ENCODE measurements at places on chromosomes 5 and 9.
A peak's percentile ranks its signal among the peaks of the same experiment; 100 is the strongest.

DNA sequence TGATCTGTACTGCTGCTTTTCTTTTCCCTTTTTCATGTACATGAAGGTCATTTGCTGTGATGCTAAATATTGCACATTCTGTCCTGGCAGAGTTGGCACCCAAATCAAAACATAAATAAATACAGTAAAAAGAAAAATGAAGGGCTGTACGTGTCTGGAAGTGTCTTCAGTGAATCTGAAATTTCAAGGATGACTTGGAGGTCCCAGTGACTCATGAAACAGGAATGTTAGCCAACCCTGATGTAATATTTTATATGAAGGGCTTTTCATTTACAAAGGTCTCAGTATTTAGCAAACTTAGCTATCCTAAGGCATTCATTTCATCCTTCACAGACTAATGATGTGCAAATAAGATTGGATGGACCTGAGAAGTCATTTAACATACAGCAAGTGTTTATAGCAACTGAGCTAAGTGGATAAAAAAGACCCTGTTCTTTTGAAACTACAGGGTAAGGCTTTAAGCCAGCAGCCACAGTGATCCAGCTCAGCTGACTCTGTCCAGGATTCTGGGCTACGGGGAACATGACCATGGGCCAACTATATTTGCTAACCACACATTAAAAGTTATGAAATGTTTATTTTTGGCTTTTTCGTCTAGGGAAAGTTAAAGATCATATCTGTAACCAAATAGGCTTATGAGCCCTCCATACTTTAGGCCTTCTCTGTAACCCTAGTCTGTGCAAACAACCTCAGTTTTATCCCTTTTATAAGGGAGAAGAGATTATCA is 104.0 kb upstream of the DMRTA1 start:
- no peak for DNase-seq

DNA sequence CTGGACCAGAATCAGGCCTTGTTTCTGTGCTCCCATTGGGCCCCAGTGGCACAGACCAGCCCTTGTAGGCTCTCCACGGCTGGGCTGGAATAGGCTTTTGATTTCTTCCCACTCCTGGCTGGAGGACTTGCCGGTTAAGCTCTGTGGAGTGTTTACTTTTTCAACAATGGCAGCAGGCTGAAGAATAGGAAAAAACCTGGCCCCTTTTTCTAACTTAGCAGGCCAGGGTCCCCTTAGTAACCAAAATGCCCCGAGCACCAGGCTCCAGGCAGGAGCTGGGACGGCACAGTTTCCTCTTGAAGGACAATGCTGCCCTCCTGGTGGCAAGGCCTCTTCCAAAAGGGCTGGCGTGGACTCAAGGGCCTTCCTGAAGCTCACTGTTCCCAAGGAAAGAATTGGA is 230.3 kb downstream of the CRB2 start:
- no peak for DNase-seq

GRCh38 chr5:143014017-143014651 is 244.0 kb downstream of the ARHGAP26 start:
- no peak for DNase-seq

GRCh38 chr5:22621084-22621483 is 232.1 kb downstream of the CDH12 start:
- no peak for DNase-seq

DNA sequence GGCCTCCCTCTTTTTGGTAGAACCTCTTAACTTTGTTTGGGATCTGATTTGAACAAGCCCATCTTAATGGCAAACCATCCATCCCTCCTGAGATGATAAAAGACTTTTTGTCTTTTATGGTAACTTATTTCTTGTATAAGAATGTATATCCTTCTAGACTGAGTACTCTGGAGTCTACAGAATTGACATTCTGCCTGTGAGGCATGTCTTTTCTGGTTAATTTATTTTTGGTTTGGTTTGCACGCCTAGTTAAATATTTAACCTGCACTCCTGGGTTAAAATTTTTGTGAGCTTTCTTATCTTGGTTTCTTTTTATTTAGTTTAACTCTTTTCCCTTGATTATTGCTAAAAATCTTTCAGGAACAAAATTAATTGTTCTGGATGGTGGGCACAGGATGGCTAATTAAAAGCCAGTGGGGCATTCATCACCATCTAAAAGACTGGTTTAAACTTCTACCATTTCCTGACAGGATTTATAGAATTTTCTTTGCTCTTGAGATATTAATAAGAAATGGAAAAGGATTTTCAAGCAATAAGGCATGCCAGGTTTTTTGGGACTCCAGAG is 50.3 kb downstream of the PHAX start:
- no peak for DNase-seq

DNA sequence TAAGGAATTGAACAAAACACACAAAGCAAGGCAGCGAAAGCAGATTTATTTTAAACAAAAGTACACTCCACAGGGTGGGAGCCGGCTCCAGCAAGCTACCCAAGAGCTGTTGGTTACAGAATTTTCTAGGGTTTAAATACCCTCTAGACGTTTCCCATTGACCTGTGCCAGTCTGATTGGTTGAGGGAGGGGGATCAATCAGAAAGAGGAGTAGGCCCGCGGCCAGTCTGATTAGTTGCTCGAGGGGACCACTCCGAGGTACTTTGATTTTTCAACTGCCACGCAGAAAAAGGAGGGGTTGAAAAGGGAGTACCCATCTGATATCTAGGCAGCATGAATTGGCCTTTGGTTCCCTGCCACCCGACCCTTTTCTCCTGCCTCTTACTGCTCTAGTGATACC is 998 bp downstream of the SRP19 start:
- DNase-seq = no peak

- no peak for DNase-seq
Observed at GRCh38 chr9:21683484-21684175, 118.8 kb upstream of the MTAP start.

DNA sequence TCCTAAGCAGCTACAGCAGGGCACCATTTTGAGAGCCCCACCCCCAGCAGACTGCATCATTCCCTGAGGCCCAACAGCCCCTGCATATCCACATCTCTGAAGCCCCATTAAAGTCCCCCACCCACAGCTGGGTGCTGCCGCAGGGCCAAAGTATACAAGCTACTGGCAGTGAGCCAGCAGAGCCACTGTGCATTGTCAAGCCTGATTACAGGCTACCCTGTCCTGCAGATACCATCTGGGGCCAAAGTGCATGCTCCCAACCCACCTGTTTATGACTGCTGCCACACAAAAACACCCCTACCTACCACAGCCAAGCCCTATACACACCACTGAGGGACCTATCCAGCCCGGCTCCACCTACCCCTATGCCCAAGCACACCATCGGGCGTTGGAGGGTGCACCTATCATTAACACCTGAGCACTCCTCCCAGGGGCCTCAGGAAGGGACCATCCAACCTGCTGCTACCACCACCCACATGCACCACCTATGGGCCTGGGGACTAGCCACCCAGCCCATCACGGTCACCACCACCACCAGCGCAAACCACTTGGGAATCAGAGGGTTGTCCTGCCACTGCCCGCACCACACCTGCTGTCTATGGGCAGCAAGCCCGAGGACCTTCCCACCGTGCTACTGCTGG is 105.0 kb downstream of the PLPP1 start:
- no peak for DNase-seq

GRCh38 chr5:127571314-127572131 is 54.1 kb downstream of the PRRC1 start:
- no peak for DNase-seq

DNA sequence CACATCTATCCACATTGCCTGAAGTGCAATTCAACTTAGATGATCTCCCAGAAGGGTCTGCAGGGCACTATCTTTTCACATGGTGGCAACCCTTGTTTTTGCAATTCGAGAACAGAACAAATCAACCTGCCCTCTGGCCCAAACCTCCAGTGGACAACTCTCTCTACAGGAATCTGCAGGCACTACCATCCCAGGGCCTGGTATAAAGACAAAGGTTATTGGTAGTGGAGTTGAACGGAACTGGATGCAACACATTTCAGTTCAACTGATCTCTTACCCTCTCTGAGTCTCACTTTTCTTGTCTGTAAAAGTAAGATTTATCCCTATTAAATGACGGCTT is 153.2 kb upstream of the EGFLAM start:
- no peak for DNase-seq

DNA sequence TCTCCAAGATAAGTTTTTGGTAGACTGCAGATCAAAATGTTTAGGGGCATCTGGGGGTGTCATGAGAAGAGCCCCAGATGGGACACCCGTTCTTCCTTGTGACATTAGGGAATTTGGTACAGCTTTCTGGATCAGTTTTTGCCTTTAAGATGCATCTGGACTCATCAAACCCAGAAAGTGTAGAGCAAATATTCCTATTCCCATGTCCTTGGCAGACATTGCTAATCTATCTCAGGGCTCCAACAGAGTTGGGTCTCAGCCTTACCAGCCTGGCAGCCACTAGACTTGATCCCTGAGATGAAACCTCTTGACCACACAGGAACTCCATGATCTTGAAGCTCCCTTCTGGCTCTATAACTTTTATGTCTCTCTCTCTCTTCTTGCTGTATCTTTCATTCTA is 35.6 kb downstream of the ERGIC1 start:
- DNase-seq = no peak

GRCh38 chr9:137114613-137115393 is at the start of gene DPP7:
Gene DPP7, minus strand, starts transcription at chr9:137114733. Its CDS starts 20 bp downstream, at chr9:137114713.
- peak; percentile 81 for DNase-seq

DNA sequence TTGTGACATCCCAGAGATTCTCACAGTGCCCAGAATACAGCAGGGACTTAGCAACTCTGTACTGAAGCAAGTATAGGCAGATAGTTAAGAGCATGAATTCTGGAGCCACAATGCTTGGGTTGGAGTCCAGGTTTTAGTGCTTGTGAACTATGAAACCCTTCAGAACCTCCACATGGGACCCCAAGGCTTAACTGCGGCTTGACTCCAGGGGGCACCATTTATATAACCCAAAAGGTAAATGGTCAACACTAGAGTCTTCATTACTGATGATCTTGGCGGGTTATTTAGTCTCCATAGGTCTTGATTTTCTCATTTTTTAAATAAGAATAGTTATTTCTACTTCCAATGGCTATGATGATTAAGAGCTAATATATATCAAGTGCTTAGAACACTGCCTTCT is 390.3 kb downstream of the TAF11L14 start:
- no peak for DNase-seq

DNA sequence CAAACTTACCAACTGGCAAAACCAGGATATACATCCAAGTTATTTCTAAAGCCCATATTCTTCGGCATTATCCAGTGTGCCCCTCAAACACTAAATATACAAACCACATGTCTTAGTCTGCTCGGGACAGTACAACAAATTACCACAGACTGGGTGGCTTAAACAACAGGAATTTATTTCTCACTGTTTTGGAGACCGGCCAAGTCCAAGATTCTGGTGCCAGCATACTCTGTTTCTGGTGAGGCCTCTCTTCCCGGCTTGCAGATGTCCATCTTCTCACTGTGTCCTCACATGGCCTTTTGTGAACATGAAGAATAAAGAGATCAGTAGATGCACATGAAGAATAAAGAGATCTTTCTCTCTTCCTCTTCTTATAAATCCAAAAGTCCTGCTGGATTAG is 12.9 kb upstream of the SLCO6A1 start:
- DNase-seq = no peak
